ENCODE measurements at places on chromosomes 13 and 19.
A peak's percentile ranks its signal among the peaks of the same experiment; 100 is the strongest.

DNA sequence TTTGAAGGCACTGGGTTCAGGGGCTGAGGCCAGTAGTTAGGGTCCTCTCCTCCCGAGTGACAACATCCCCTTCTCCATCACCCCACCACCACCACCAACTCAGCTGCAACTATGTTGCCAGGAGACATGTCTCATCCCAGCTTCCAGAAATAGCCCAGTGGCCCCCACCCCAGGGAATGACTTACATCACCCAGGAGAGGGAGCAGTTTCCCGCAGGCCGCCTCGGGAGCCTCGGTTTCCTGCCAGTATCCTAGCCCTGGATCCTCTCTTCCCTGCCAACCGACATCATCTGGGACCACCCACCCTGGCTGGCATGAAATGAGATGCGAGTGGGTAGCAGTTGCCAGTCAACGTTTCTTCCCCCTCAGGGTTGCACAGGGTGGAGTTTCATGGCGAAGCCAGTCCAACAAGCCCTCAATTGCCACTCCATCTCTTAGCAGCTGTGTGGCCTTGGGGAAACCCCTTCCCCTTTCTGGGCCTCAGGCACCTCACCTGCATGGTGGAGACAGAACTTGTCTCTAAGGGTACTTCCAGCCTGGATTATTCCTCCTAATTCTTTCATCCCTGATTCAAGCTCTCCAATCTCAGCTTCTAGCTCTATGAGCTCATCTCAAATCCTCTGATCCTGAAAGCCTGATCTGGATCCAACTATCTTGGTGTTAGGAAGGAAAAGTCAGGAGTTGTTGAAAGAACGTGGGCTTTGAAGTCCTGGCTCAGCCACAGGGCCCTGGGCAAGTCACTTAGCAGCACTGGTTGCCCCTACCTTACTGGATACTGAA, 3.9 kb upstream of the GSK3A start:
- no peak for DNase-seq

DNA sequence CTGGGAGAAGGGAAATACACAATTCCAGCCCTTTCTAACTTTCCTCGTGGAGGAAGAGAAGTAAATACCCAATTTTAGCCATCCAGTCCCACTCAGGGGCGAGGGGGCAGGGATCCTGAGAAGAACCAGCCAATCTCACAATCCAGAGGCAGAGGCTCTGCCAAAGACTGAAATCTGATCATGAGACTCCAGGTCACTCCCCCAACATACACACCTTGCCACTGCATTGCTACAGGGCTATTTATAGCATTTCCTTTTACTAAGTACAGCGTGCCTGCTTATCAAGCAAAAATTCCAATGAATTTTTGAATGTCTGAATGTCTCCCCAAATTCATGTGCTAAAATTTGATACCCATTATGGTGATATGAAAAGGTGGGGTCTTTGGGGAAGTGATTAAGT, 1687.5 kb downstream of the EFNB2 start:
- no peak for DNase-seq

- no peak for DNase-seq
Observed at GRCh38 chr13:97856304-97856675, 97.2 kb upstream of the IPO5 start.

- no peak for DNase-seq
Observed at GRCh38 chr19:18353378-18354005, 13.1 kb downstream of the PGPEP1 start.

GRCh38 chr19:16032509-16033135, 43.7 kb upstream of the TPM4 start:
- no peak for DNase-seq

- DNase-seq: no peak
Observed at GRCh38 chr13:45238945-45239795, 38.3 kb upstream of the KCTD4 start.

- DNase-seq: no peak
Observed at GRCh38 chr13:104616990-104617389, 1550.8 kb upstream of the SLC10A2 start.

GRCh38 chr13:42707586-42707985, 73.8 kb upstream of the FAM216B start:
- no peak for DNase-seq

DNA sequence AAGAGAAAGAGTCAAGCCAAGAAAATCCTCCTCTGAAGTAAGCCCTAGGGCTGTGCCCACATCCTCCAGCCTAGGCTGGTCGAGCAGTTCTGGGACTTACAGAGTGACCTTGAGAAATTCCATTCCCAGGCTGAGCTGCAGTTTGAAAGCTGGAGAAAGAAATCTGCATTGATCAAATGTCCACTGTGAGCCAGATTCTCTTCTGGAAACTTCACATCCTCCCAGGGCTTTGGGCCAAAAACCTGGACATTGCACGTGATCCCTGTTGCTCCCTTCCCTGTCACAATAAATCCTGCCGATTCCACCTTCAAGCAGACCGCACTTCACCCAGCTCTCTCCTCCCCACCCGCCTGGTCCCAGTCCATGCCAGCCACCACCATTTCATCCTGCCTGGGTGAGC, 15.7 kb downstream of the TMEM143 start:
- no peak for DNase-seq

- DNase-seq: no peak
Observed at GRCh38 chr19:16435238-16435917, 36.4 kb downstream of the EPS15L1 start.

DNA sequence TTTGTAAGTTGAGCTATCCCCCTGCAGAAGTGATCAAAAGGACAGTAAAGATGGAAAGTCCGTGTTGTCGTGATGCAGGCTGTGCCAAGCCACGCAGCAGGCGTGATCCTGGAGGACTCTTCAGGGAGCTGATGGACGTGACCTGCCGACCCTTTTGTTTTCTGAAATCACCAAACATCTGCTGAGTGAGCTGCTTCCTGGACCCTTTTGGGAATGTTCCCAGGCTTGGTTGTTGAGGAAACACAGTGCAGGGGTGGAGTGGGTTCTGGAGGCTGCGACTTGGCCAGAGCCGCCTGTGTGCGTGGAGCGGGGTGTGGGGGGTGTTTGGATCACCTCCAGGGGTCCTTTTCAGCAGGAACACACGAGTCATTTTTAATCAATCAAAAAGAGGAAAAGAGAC, 15.4 kb upstream of the CPAMD8 start:
- DNase-seq: no peak

GRCh38 chr13:39148513-39148961, 110.3 kb downstream of the NHLRC3 start:
- DNase-seq: no peak

DNA sequence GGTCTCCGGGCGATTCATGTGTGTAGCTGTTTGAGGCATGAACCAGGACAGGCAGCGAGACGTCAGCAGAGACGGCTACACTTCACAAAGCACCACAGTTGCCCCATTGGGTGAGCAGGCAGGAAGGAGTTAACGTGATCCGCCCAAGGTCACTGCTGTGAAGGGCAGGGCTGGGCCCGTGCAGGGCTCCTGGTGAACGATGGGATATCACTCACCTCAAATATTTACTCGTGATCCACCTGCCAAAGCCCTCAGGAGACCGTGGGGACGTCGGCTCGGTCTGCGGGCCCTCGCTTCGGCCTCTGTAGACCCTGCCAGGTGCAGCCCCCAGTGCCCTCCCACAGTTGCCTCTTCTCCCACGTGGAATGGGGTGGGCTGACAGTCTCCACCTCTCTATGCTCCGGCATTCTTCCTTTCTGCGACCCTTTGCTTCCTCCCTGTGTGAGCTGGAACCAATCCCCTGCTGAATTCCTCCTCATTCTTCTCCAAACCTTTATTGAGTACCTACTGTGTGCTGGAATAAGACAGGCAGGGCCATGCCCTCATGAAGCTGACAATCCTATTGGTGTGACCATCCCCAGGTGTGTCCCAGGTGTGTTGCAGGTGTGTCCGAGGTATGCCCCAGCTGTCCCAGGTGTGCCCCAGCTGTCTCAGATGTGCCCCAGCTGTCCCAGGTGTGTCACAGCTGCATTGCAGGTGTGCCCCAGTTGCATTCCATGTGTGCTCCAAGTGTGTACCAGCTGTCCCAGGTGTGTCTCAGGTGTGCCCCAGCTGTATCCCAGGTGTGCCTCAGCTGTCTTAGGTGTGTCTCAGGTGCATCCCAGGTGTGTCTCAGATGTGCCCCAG, 2.0 kb upstream of the GRK1 start:
- no peak for DNase-seq

DNA sequence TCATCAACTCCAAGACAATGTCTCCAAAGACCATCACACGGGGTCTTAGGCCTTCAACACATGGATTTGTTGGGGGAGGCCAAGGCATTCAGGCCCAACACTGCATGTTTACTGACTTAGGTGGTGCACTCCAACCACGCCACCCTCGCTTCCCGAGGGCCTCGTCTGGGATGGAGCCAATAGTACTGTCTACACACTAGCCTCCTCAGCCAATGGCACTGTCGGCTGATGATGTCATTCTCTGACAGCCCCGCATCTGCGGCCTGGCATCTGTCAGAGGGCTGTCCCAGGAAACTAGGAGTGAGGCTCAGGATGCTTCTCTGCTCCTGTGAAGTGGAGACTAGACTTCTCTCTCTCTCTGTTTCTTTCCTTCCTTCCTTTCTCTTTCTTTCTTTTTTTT, 96.6 kb downstream of the TEX26 start:
- no peak for DNase-seq

DNA sequence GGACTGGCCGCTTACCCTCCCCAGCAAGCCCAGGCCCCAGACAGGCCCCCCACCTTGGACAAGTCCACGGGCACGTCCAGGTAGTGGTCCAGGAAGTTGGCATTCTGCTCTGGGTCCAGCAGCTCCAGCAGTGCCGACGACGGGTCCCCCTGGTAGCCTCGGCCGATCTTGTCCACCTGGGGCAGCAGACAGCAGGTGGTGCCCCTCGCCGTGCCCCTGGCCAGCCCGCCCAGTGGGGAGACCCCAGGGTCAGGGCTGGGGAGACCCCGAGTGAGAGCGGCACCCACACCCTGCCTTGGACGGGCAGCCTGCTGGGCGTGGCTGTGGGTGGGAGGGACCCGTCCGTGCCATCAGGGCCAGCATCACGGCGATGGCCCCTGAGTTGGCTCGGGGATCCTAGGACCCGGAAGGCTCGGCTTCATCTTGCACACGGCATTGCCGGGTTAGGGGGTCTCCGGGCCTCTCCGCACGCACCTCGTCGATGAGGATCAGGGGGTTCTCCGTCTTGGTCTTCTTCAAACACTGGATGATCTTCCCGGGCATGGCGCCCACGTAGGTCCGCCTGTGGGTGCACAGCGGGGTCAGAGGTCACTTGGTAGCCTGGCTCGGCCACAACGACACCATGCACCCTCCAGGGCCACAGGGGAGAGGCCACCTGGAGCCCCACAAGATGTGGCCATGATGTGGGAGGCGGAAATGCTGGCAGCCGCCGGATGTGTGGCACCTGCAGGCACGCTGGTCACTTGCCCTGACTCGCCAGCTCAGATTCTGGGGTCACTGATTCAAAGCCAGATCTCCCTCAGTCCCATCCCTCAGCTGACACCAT, 6.3 kb downstream of the RPL36 start:
- no peak for DNase-seq

DNA sequence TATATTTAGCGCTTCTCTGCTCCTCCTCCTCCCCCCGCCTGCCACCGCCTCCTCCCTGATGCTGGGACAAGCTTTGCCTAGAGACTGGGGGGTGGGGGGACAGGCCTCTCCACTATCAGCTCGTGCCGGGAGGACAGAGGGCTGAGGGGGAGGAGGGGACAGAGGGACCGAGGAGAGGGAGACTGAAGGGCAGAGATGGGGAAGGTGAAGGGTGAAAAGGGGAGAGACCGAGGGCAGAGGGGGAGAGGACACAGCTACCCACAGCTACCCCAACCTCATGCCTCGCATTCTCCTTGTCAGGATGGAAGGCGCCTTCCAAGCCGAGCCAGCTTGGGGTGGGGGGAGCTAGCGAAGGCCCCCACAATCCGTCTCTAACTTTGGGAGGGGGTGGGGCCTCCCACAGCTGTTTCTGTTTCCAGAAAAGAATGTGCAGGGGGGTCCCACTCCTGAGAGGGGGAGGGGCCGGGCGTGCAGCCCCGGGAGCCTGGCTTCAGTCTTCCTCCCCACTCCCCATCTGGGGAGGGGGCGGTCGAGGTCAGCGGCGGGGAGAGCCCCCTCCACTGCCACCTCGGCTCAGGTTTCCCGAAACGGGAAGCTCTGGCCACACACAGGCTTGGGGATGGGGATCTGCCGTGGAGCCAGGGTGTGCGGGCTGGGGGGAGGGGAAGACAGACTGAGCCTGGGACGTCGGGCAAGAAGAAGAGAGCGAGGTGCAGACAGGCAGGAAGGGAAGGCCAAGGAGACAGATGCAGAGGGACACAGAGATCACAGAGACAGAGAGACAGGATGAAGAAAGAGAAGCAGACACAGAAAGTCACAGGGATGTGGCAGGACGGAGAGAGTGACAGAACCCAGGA, 1.6 kb downstream of the DACT3 start:
- no peak for DNase-seq

GRCh38 chr19:49081273-49081672, 4.0 kb upstream of the SNRNP70 start:
- DNase-seq: no peak

DNA sequence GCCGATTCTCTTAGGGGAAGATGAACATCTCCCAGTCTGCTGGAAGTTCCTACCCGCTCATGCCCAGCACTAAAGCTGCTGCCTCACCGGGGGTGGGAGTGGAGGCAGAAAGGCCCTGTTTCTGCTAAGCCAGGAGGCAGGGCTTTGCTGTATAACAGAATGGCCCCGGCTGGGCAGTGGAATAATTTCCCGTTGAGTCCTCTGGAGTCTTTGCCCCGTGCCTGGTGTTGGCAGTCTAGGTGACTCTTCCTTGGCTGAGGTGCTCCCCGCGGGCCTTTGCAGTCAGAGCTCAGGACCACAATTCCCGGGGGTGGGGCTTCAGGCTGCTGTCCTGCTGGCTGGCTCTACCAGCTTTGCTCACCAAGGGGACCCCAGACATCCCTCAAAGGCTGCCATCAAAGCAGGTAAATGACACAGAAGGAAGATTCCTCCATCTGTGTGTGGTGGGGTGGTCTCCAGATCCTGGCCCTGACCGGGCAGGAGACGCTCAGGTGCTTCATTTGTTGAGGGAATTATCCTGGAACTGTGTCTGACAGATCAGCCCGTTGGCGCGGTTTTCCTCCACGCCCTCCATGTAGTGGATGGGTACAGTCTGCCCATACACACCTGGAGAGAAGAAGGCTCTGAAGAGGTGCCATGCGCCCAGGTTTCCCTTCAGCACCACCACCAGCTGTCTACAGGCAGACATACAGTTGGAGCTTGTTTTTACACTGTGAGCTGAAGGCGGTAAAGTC, 209.9 kb downstream of the TEX29 start:
- no peak for DNase-seq

- peak; percentile 86 for DNase-seq
Observed at GRCh38 chr19:2503521-2504109, 27.7 kb downstream of the GADD45B start.

DNA sequence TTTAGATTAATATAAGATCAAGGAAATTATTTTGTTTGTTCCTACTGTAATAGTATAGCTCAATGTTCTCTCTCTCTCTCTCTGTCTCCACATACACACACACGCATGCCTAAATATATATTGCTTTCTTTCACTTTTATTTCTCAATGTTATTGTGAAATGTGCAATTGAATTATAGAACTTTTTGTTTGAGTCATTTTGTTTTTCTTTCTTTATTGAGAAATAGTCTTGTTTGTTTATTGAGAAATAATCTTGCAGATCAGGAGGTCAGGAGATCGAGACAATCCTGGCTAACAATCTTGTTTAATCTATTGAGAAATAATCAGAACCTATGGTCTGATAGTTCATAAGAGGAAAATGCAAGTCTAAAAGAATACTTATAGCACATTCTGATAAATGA, 1581.3 kb downstream of the EFNB2 start:
- DNase-seq: no peak

Data from CD4-positive, alpha-beta T cell treated with Interleukin-15 for 4 hours (primary cell).